ENCODE measurements at places on chromosomes 12 and 14. TPM values are rescaled to one million over a fixed set of nuclear protein-coding genes. Genes with fewer than 3 reads are reported as not detected.

GRCh38 chr12:7346551-7347225 is 42.8 kb downstream of the ACSM4 start:
- DNase-seq = no peak

GRCh38 chr12:69908203-69908602 is 83.2 kb downstream of the MYRFL start:
- no peak for DNase-seq

DNA sequence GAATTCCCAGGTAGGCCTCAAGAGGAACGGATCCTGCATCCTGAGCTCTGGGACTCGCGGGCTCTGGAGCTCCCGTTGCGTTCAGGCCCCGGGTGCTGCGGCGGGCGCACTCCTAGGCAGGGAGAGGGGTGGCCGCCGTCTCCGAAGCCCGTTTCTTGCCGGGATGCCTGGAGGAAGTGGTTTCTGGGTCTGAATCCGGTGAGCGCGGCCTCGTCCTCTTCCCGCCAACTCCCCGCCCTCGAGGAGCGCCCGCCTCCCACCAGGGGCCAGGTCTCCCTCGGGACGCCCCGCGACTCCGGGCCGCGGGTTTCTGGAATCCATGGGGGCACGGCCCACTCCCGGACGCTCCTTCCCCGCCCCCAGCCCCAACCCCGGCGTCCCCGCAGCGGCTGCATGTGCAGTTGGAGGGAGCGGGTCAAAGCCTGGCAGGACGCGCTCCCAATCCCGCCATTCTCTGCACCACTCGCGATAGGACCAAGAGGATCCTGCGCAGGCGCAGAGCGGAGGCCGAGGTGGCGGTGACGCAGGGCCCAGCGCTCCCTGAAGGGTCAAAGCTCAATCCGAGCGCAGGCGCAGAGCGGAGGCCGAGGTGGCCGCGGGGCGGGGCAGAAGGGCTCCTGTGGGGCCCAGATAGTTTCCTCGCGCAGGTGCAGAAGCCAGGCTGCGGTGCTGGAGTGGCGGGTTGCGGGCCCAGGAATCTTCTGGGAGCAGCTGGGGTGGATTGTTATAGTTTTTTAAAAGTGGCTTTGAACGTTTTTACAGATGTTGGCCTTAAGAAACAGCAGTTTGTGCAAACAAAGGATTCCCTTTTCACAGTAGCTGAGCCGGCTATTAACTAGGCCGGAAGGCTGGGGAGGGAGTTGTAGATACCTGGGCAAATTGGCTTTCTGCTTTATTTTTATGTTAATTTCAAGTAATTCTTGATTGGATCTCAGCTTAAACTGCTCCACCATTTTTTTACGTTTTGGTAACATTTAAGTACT is 796.4 kb downstream of the AACS start:
- no peak for DNase-seq

DNA sequence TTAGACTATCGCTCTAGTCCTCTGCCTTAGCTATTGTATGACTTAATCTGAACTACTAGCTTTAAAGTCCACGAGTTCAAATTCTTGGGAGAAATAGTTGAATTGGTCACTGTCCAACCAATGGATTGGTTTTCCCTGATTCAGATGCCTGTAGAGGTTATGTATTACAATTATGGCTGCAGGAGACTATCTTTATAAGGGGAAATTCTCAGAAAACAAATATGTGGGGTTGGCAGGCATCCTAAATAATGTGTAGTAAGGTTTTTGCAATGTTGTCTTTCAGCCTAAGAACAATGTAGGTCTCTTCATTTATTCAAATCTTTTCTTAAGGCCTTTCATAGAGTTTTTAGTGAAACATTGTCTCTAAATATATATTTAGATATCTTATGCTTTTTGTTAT is 26.9 kb downstream of the MYRFL start:
- no peak for DNase-seq

GRCh38 chr12:96907671-96908422 is 790 bp downstream of the NEDD1 start:
- no peak for DNase-seq

Gene ETFBKMT
- total RNA-seq = 1.5 TPM
